Chondrocyte (in vitro differentiated cells): ENCODE measurements at places on chromosomes 7 and 10.

DNA sequence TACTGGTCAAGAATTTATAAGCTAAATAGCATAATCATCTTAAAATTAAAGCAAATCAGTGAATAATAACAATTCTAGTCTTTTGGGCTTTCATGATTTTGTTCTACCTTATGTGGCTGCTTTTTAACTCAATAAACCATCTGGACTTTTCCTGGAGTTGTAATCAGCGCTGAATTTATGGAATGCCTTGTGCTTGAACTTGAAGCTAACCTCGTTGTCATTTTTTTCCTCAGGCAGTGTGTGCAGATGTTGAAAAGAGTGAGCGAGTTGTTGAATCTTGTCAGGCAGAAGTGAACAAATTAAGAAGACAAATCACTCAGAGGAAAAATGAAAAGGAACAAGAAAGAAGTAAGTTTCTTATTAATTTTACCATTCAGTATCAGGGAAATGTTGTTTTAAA is 29.5 kb downstream of the ABRAXAS2 start:
- DNase-seq = no peak

DNA sequence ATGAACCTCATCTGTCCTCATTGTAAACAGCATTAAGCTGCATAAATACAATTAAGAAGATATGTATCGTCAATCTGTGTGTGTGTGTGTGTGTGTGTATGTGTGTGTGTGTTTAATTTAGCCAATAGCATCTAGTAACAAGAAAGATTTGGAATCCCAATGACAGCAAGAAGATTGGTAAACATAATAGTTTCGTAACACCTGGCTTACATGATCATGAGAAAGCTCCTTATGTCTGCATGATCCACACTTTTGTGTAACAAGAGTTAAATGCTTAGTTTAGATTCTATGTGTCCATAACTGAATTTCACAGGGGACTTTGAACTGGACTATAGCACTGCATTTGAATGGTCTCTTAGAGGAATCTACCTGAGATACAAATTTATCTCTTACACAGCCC is 191.0 kb upstream of the BET1 start:
- DNase-seq = no peak

DNA sequence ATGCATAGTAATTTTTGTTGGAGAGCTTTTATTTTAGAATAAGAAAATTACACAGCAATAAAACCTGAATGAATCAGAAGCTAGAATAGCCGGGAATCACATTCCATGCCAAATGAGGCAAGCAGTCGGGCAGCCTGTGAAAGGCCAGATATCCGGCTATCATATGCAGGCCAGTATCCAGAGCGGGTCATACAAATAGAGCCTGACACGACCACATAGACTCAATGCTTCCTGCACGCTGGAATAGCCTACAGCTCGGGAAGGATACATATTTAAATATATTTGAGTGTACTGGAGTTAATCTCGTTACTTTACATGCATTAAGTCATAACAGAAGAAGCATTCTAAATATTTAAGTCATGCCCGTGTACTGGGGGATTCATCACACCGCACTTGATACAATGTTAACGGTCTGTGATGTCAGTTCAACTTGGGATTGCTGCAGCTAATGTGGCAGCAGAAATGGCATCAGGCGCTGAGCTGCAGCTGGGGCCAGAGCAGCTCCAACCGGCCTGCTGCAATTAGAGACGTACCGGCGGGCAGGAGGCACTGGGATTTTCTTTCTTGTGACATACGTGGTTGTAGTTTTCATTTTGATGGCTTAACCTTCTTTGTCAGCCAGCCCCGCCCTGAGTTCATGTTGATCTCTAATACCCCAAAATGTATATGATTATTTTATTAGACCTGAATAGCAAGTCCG is 112.0 kb downstream of the EBF3 start:
- DNase-seq = no peak

DNA sequence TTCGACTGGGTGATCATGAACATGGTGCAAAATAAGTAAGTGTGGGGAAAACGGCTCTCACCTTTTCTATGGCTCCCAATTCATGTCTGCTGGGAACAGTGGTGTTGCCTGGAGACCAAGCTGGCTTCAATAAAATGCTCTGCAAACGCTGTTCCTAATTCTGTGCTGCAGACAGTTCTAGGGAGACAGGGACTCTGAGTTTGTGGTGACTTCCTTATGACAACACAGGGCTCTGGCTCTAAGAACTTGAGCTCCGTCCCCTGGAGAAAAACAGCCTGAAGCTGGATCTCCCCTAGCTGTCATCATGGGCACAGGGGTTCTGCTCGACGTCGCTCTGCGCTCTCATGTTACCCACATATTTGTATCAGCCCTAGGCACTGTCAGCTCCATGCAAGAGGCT is 61.0 kb upstream of the INSYN2A start:
- DNase-seq = no peak

GRCh38 chr10:5951721-5952407 is 25.5 kb downstream of the IL15RA start:
- peak; percentile 33 for DNase-seq

- DNase-seq = peak; percentile 72
Observed at GRCh38 chr10:124011464-124011863, 81.9 kb downstream of the CHST15 start.

DNA sequence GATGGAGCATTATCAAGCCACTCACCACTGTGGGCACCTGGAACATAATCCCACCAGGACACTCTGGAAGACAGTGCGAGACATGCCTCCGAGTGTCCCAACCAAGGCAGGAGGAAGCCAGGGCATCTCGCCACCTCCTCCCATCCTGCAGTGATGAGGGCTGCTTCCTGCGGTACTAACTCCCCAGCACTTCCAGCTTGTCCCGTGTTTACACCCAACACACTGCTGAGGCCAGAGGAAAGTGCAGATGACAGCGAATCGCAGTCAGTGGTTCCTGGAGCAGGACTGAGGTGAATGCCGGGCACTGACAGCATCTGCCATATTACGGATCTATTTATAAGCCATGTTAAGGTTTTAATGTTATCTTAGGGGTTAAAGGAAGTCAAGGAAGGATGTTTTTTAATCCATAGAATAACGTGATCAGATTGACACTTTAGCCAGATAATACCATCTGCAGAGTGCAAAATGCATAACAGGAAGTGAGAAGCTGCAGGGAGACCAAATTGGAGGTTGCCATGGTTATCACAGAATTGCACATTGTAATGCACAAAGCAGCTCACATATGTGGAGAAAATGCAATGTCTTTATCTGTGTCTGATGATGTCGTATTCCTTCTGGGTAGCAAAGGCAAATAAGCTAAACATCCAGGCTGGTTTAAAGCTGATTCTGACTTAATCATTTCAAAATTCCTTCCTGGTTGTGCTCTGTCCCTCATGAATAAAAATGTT is 314.1 kb upstream of the C7orf33 start:
- DNase-seq = no peak

- no peak for DNase-seq
Observed at GRCh38 chr7:23020742-23021401, 6.9 kb upstream of the HYCC1 start.

DNA sequence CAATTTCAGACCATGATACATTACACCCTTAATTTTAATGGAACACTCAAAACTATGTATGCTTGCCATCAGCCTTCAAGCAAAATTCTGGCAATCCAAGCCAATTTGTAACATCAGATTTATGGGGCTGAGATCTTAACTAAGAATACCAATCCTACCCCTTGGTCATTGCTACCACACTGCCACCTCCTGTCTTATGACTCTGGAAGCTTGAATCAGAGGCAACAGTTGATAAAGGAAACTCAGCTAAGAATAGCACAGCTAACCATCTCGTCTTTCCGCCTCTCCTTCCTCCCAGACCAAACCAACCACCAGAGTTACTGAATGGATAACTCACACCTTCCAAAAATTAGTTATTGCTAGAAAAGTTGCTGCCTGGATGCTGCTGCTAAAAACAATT is 7.4 kb downstream of the IGF2BP3 start:
- DNase-seq = no peak

GRCh38 chr7:136976504-136977251 is 108.2 kb downstream of the CHRM2 start:
- no peak for DNase-seq

- DNase-seq = no peak
Observed at GRCh38 chr10:98611436-98611835, 164.7 kb upstream of the HPS1 start.
